H1 (cell line): ENCODE measurements at places on chromosomes 1 and 21. TPM values are rescaled to one million over a fixed set of nuclear protein-coding genes. Genes with fewer than 3 reads are reported as not detected.

The LCK gene
- 71.6 and 75.3 TPM in 2 replicates for total RNA-seq

The CLEC20A gene
- not detected in 2 replicates for total RNA-seq

DNA sequence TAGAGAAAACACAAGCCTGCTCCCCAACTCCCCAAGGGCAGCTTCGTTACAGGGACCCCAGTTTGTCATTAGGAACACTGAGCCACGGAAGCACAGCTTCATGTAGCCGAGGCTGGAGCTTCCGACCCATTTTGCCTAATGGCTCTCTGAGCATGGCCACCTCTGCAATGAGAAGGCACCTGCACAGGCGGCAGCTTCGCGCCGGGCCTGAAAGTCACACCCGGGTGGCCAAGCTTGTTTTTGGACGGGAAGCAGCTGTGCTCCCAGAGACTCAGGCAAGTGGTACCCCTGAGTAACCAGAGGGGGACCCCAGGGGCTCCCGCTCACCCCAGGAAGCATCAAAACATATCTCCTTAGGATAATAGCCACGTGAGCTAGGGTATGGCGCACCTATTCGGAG lies 80.9 kb downstream of the SLC66A1 start:
- DNase-seq, result no peak

The PPFIA4 gene
- 7.0 and 9.9 TPM in 2 replicates for total RNA-seq

- DNase-seq, result no peak
These were observed 1298.9 kb upstream of the ADGRL4 start for GRCh38 chr1:80305466-80305865.

GRCh38 chr1:193115629-193116227 lies 6.1 kb upstream of the CDC73 start:
- no peak for DNase-seq

DNA sequence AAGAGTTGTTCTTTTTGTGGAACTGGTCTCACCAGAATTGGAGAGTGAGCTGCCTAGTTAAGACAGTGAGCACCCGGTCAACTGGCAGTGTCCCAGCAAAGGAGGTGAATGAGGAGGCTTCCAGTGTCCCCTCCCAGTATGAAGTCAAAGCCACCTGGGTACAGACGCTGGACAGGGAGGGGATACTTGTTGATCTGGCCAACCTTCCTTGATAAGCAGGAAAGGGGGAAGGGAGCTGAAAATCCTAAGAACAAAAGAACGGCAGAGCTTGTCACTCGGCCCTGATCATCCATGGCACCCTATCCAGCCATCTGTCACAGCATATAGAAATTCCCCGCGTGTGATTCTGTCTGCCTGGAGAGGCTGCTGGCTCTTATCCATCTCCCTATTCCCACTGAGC lies 91.5 kb downstream of the SSBP3 start:
- DNase-seq, result no peak

DNA sequence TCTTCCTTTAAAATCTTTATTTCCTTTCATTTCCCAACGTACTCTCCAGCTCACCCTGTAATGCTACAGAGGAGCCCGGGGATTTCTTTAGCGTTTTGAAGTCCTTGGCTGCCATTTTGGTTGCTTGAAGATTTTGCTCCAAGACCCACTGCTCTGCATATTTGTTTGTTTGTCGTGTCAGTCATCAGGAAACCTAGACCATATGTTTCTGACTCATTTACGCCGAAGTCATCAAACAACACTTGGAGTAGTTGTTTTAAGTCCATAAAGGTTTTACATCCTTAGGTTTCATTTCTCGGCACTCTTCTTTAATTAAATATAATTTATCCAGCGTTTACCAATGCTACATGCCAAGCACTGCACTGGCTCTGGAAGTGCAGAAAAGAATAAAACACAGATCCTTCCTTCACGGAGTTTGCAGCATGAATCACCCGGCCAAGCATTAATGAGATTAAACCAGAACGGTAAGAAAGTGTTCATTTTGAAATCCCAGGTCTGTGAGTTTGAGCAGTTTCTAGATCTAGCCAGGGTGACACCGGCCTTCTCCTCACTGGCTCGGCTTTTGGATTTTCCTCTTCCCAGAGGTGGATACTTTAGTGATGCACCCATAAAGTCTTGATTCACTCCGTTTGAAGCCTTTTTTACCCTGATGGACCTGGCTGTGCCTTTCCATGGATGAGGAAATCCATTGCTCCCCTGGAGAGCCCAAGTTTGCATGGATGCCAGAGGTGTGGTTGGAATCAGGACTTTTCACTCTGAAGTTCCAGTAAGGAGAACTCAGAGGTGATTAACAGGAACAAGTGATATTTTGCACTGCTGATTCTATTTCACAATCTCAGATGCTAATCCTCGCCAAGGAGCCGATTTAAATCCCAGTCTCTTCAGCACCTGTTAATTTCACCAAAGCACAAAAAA lies 109.3 kb downstream of the KAZN start:
- DNase-seq, result no peak

DNA sequence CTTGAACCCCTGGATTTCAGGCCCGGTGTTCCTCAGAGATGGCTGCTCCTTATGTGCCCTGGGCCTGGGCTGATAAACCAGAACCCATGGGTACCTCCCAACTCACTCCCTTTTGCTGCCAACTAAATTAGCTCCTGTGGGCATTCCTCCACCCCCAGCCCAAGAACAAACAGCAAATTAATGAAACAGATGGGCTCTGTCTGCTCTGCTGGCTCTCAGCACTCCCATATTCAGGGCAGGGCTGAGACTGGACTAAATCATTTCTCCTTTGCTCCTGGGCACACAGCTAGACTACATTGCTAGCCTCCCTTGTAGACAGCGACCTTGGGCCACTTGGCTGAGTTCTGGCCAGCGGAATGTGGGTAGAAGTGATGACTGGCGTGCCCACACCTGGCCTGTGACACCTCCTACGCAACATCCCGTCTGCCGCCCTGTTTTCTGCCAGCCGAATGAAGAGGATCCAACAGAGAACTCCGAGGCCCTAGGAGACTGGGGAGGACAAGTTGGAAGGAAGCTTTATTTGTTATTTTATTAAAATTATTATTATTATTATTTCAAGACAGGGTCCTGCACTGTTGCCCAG lies 101.9 kb upstream of the DISP3 start:
- no peak for DNase-seq

The DCST2 gene
- total RNA-seq, result 0.43 TPM in 1 of 2 replicates, not detected in the other

- DNase-seq, result no peak
These were observed 21.1 kb downstream of the TBX19 start for GRCh38 chr1:168301664-168302320.

GRCh38 chr1:11767922-11768704 lies 6.1 kb downstream of the C1orf167 start:
- DNase-seq, result no peak

DNA sequence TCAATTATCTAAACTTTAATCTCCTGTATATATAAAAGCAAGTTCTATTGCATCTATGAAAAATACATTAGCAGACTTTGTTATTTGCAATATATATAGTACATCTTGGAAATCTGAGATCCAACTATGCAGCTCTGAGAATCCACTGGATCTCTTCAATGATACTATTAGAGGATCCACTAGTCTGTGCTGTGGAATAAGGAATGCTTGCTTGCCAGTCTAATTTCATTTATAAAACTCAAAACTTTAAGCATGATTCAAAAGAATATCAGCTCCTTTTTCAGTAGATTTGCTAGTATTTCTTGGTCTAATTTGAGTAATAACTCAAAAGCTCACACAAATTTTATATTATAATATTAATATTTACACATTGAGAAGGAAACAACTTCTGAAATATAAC lies 115.1 kb downstream of the SPATA6 start:
- DNase-seq, result no peak
